A549 treated with CpdA at 1 μM for 4 hours (cell line): ENCODE measurements at places on chromosomes 16 and 17. TPM values are rescaled to one million over a fixed set of nuclear protein-coding genes. Genes with fewer than 3 reads are reported as not detected.

SDR42E1 gene
- 1.1 to 2.3 TPM (median 1.4 TPM) in 5 replicates for total RNA-seq

SLFN14 gene
- not detected in 5 replicates for total RNA-seq

ARHGDIG gene
- total RNA-seq = 1.8 to 3.8 TPM (median 2.5 TPM) in 5 replicates

KRTAP16-1 gene
- total RNA-seq = not detected in 5 replicates

MYL4 gene
- total RNA-seq = 0.15 TPM in 1 of 5 replicates, not detected in the others

SGF29 gene
- 20.3 to 24.7 TPM (median 21.8 TPM) in 5 replicates for total RNA-seq

DOC2A gene
- 1.8 to 2.8 TPM (median 2.5 TPM) in 5 replicates for total RNA-seq

RNF157 gene
- total RNA-seq = 5.4 to 10.6 TPM (median 6.3 TPM) in 5 replicates

TVP23A gene
- total RNA-seq = 0.05 to 0.34 TPM (median 0.14 TPM) in 5 replicates

TPSAB1 gene
- not detected in 5 replicates for total RNA-seq

TBC1D28 gene
- total RNA-seq = not detected in 5 replicates

SMURF2 gene
- 25.6 to 39.3 TPM (median 30.6 TPM) in 5 replicates for total RNA-seq

PRDM7 gene
- total RNA-seq = not detected in 5 replicates

XAF1 gene
- 0.01 to 0.05 TPM in 2 of 5 replicates, not detected in the others for total RNA-seq

SCN4A gene
- 0.03 to 0.10 TPM (median 0.07 TPM) in 5 replicates for total RNA-seq

KIFC3 gene
- 163 to 215 TPM (median 196 TPM) in 5 replicates for total RNA-seq

DNAH2 gene
- 0.01 to 0.03 TPM in 2 of 5 replicates, not detected in the others for total RNA-seq

SPATA32 gene
- 0.16 to 0.20 TPM (median 0.17 TPM) in 4 of 5 replicates, not detected in the other for total RNA-seq

USP31 gene
- total RNA-seq = 10.4 to 11.1 TPM (median 10.7 TPM) in 5 replicates

ADGRG1 gene
- total RNA-seq = 161 to 247 TPM (median 200 TPM) in 5 replicates

CCL1 gene
- total RNA-seq = not detected in 5 replicates

TP53TG3C gene
- 0.11 to 0.59 TPM in 2 of 5 replicates, not detected in the others for total RNA-seq

SLFN11 gene
- 6.1 to 8.1 TPM (median 7.4 TPM) in 5 replicates for total RNA-seq

SPIRE2 gene
- 6.3 to 8.7 TPM (median 7.7 TPM) in 5 replicates for total RNA-seq

STAC2 gene
- 0.13 to 0.17 TPM (median 0.14 TPM) in 5 replicates for total RNA-seq

PKMYT1 gene
- 62.4 to 91.1 TPM (median 87.4 TPM) in 5 replicates for total RNA-seq

ATP1B2 gene
- total RNA-seq = 0.16 to 0.33 TPM (median 0.26 TPM) in 4 of 5 replicates, not detected in the other

ZMYND15 gene
- 0.28 to 1.0 TPM (median 0.46 TPM) in 5 replicates for total RNA-seq

NCBP3 gene
- total RNA-seq = 28.5 to 34.7 TPM (median 31.2 TPM) in 5 replicates

MYO15B gene
- 38.9 to 58.8 TPM (median 48.5 TPM) in 5 replicates for total RNA-seq

CCL7 gene
- 0.19 to 0.82 TPM (median 0.61 TPM) in 5 replicates for total RNA-seq

QRICH2 gene
- 0.91 to 2.4 TPM (median 1.1 TPM) in 5 replicates for total RNA-seq

EZH1 gene
- 8.1 to 12.6 TPM (median 11.6 TPM) in 5 replicates for total RNA-seq

CMC2 gene
- total RNA-seq = 126 to 135 TPM (median 129 TPM) in 5 replicates

TMEM238L gene
- not detected in 5 replicates for total RNA-seq

KRT33B gene
- total RNA-seq = 0.05 to 0.13 TPM (median 0.10 TPM) in 3 of 5 replicates, not detected in the others

ZNF668 gene
- total RNA-seq = 15.6 to 22.1 TPM (median 16.6 TPM) in 5 replicates

NPIPA3 gene
- total RNA-seq = 0.73 to 1.9 TPM (median 1.7 TPM) in 5 replicates

ASB16 gene
- 0.17 TPM in 1 of 5 replicates, not detected in the others for total RNA-seq

ACSM3 gene
- total RNA-seq = 3.3 to 6.0 TPM (median 4.7 TPM) in 5 replicates

KAT8 gene
- total RNA-seq = 34.5 to 39.9 TPM (median 37.7 TPM) in 5 replicates

NRN1L gene
- total RNA-seq = 0.17 to 0.29 TPM in 2 of 5 replicates, not detected in the others

KRTAP9-8 gene
- total RNA-seq = not detected in 5 replicates

SLC47A1 gene
- 22.8 to 25.1 TPM (median 23.9 TPM) in 5 replicates for total RNA-seq

NETO2 gene
- total RNA-seq = 89.4 to 104 TPM (median 99.8 TPM) in 5 replicates

SRL gene
- 0.01 to 0.05 TPM (median 0.03 TPM) in 3 of 5 replicates, not detected in the others for total RNA-seq

CUEDC1 gene
- 47.4 to 55.3 TPM (median 51.3 TPM) in 5 replicates for total RNA-seq

MYOCD gene
- 0.96 to 2.4 TPM (median 1.7 TPM) in 5 replicates for total RNA-seq

CYBA gene
- total RNA-seq = 211 to 299 TPM (median 285 TPM) in 5 replicates

KRTAP4-6 gene
- total RNA-seq = not detected in 5 replicates

CDK3 gene
- 3.7 to 5.7 TPM (median 5.2 TPM) in 5 replicates for total RNA-seq

ASGR1 gene
- total RNA-seq = 0.82 to 1.2 TPM (median 1.0 TPM) in 5 replicates

GPR179 gene
- 0.03 to 0.08 TPM (median 0.04 TPM) in 4 of 5 replicates, not detected in the other for total RNA-seq

CACNG3 gene
- total RNA-seq = not detected in 5 replicates

CRYBA1 gene
- total RNA-seq = not detected in 5 replicates
